Left ventricle myocardium superior (tissue), 1 donor: ENCODE measurements at places on chromosomes 1 and 21. TPM values are rescaled to one million over a fixed set of nuclear protein-coding genes. Genes with fewer than 3 reads are reported as not detected.

GRCh38 chr21:46436621-46437020, 22.1 kb upstream of the DIP2A start:
- peak; percentile 15 for DNase-seq

DNA sequence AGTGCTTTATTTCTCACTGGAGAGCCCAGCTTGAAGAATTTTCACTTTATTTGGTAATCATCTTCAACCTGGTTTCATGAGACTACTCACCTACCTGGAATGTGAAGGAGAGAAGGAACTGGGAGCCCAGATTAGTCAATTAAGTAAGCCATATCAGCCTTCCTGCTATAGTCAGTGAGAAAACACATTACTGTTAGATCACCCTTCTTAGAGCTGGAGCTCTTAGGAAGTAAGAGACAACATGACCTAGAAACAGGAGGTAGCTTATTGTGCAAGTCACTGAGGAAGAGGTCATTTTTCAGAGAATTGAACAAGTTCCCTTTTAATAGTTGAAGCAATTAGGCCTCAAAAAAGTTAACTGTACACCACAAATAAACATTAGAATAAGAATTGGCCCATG, 49.2 kb upstream of the TEKT2 start:
- no peak for DNase-seq

- no peak for DNase-seq
These were observed 36.0 kb upstream of the LHX4 start for GRCh38 chr1:180194048-180194425.

- no peak for DNase-seq
These were observed 342.7 kb upstream of the NR5A2 start for GRCh38 chr1:199684686-199685273.

DNA sequence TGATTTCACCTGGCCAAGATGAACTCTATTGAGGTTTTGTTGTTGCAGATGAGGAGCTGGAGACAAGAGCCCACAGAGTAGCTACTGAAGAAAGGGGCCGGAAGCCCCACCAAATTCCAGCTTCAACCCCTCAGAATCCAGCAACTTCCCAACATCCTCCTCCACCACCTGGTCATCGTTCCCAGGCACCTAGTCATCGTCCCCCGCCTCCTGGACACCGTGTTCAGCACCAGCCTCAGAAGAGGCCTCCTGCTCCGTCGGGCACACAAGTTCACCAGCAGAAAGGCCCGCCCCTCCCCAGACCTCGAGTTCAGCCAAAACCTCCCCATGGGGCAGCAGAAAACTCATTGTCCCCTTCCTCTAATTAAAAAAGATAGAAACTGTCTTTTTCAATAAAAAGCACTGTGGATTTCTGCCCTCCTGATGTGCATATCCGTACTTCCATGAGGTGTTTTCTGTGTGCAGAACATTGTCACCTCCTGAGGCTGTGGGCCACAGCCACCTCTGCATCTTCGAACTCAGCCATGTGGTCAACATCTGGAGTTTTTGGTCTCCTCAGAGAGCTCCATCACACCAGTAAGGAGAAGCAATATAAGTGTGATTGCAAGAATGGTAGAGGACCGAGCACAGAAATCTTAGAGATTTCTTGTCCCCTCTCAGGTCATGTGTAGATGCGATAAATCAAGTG, 14.3 kb downstream of the CD2 start:
- no peak for DNase-seq

- no peak for DNase-seq
These were observed 576 bp downstream of the ZFP69 start for GRCh38 chr1:40477678-40478053.

- DNase-seq, result no peak
These were observed 6.9 kb downstream of the LMNA start for GRCh38 chr1:156121457-156121856.

DNA sequence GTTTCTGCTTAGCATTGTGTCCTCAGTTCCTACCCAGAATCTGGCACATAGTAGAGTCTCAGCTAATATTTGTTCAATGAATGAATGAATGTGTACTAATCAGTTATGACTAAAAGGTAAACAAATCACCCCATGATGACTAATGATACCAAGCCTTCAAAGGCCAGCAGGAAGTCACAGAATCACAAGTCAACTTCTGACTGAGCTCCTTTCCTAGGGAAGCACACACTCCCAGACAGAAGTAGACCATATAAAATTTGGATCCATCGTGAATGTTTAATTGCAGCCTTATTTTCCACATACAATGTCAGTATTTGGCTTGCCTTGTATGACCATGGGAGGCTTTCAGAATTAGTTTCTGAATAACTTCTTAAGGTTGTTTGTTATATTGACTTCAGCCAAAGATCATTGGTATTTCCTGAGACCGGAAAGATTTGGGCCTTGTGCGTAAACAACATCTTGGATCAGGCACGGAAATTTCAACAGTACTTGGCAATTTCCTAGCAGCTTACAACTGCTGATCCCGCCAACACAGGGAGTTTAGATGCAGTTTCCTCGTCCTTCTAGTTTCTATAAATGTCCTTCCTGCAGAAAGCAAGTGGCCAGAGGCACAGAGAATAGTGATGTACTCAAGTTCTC, 185.9 kb upstream of the ATP1B1 start:
- no peak for DNase-seq

DNA sequence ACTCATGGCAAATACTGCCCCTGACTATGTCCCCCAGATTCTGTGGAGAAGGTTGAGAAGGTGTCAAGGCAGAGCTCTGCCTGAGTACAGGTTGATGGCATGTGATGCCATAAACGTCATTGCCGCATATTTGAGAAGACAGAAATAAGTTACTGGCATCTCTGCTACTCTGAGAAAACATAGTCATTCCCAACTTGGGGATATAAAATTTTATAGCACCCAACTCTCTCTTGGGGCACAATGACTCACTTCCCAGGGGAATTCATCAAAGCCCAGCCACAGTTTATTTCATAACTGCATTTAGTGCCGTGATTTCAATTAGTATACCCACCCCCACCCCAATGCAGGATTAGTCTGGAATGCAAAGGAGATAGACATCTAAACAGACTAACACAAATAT, 101.9 kb upstream of the TNR start:
- DNase-seq, result no peak

Gene SHISA4
- total RNA-seq, result 129 TPM

Gene ERG
- 19.3 TPM for total RNA-seq

Gene BATF3
- 1.6 TPM for total RNA-seq

Gene IFNLR1
- total RNA-seq, result 3.7 TPM

Gene TRIM17
- 0.50 TPM for total RNA-seq
